ENCODE measurements at places on chromosomes 5 and 9. TPM values are rescaled to one million over a fixed set of nuclear protein-coding genes. Genes with fewer than 3 reads are reported as not detected.

The IFNB1 gene
- total RNA-seq: not detected

The SHOC1 gene
- under 0.01 TPM for total RNA-seq

The CKMT2 gene
- 1.4 TPM for total RNA-seq

The HAVCR2 gene
- 0.72 TPM for total RNA-seq

The FOXD4 gene
- total RNA-seq: 0.29 TPM

The NINJ1 gene
- 33.6 TPM for total RNA-seq

The EPB41L4A gene
- 0.72 TPM for total RNA-seq
